CD4-positive, alpha-beta T cell treated with Interferon gamma for 1 hour (primary cell): ENCODE measurements at places on chromosomes 2 and 18.

GRCh38 chr2:10934979-10935350 lies 23.2 kb downstream of the KCNF1 start:
- DNase-seq, result no peak

- DNase-seq, result no peak
Measured at GRCh38 chr2:234364661-234365060, 132.2 kb downstream of the ARL4C start.

DNA sequence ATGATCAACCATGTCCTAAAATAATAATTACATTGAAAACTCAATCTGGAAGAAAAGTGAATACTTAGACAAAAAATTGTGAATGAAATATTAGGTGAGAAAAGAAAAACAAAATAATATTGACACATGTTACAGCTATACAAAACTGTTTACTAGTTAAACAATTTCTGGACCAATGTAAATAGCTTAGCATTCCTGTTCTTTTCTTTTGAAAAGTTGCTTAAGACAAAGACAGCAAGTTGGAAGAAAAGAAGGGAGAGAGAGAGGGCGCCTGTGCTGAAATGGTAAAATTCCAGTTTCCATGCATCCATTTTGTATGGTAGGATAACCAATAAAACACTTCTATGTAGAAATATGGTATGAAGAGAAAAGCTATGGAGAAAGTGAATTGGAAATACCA lies 94.1 kb upstream of the RFX8 start:
- DNase-seq, result no peak

GRCh38 chr2:159557437-159558034 lies 58.8 kb downstream of the BAZ2B start:
- no peak for DNase-seq
